SHP77 treated with DMSO at 0.1 percent for 48 hours (cell line): ENCODE measurements at places on chromosomes 3 and 15.

- no peak for DNase-seq
These were observed 24.5 kb upstream of the VPS39 start for GRCh38 chr15:42232606-42233005.

DNA sequence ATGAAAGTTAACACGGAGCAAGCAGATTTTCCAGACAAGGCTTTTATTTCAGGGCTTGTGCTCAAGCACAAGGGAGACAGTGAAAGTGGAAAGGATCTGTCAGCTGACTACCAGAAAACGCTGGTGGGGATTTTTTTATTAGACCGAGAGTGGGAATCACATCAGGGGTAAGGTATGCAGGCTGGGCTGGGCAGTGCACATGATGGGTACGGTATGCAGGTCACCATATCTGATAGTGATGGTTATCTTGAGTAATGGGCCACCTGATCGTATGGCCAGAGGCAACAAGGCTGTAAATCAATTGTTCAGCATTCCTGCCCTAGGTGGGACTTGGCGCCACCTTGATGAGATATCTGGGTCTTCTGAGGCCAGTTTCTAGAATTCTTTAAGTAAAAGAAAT, 36.9 kb upstream of the PIAS1 start:
- DNase-seq, result no peak

GRCh38 chr15:57122080-57122840, 203.8 kb downstream of the TCF12 start:
- DNase-seq, result no peak

- DNase-seq, result no peak
These were observed 100.8 kb upstream of the TPM1 start for GRCh38 chr15:62941699-62942098.

DNA sequence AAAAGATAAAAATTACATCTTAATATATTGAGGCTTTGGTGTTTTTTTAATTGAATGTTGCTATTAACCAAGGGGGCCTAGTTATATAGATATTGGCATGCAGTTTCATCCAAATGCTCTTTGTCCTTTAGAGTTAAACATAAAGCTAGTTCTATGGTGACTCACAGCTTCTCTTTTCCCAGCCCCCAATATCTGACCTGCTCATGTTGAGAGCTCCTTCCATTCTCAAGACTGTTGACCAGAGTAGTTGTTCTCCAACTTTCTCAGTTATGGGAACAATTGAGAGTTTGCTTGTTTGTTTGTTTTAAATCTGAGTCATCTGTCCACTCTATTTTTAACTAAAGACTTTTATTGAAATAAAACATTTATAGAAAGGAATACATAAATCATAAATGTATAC, 15.8 kb upstream of the RARB start:
- no peak for DNase-seq

GRCh38 chr3:50673931-50674330, 796 bp upstream of the DOCK3 start:
- no peak for DNase-seq

- no peak for DNase-seq
These were observed 342.1 kb upstream of the GRM7 start for GRCh38 chr3:6518709-6519345.

DNA sequence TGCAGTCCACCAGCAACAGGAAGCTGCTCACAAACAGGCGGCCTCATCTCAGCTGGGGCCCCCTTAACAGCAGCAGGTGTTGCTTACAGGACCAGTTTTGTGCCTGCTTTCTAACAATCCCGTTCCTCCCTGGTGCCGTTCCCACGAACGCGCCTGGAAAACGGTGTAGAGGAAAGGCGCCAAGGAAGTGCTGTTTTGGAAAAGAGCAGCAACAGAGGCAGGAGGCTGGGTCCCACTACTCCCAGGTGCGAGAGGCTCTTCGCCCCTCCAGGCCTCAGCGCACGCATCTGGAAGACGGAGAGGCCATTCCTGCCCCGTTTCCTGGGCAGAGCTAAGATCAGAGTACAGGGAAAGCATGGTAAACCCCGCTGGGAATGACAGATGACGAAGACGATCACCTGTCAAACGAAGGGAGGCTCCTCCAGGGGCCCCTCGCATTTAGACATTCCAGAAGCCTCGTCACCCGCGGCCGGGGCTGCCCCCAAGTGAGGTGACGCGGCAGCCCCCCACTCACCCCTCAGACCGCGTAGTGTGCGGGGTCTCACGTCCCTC, 603 bp downstream of the SCAPER start:
- DNase-seq, result no peak

- no peak for DNase-seq
These were observed 42.4 kb downstream of the TGFBR2 start for GRCh38 chr3:30648670-30649357.

DNA sequence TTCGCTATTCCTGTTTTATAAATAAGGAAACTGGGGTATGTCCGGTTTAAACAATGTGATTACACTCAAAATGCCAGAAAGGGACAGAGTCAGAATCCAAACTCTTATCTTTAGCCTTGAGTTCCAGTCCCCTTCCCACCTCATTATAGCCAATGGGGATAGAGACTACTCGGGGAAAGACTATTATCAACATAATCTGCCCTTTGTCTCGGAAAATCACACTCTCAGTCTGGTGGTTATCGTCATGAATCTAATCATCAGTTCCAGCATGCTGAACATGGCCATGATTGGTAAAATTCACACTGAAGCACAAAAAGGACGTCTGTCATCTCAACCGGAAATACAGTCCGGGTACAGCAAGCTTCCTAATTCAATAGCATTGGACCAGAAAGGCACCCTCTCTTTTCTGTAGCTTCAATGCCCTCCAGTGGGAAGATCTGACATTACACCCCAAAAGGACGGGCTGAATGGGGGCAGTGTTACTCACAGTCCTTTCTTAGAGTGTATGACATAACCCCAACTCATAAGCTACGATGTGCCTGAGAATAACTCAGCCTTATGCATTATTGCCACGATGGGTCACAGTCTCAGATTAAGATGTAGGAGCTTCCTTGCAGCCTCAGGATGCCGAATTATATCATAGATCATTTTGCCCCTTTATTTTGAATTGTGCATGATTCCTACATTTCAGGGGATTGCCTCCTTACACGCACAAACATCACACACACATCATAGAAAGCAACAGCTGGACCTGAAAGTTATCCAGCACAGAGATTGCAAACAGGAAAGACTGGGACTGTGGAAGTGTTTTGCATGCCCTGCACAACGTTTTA, 390.4 kb upstream of the LMCD1 start:
- peak; percentile 36 for DNase-seq

GRCh38 chr3:115623044-115623868, at the start of gene GAP43:
TSS of gene GAP43 (plus strand) at chr3:115623510. CDS start at chr3:115623690, 180 bp downstream.
- peak; percentile 71 for DNase-seq

GRCh38 chr3:72085036-72085435, 300.1 kb upstream of the PROK2 start:
- no peak for DNase-seq

DNA sequence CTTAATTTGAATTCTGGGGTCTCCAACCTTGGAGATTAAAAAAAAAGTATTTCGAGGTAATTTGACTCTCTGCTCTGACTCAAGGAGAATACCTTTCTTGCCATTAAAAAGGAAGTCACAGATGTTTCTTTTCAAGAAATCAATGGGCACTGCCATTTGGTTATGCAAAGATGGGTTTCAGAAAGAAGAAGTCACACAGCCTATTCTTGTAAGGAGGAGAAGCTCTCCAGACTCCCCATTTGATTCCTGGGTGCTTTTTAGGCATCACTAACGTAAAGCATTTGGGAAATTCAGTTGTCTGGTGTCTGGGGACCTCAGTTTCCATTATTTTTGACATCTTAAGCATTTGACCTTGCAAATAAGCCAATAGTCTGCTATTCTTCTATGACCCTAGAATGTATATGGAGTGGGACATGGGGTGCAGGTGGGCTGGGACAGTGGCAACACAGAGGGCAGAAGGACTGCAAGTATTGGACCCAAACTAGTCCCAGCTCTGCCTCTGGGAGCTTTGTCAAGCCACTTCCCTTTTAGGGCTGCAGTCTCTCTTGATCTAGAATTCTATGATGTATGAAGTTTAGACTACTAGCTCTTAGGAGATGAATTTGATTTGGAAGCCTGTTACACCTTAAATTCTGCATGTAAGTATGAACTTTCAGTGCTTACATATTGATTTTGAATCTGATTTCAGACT, 27.8 kb downstream of the IL5RA start:
- DNase-seq, result no peak

DNA sequence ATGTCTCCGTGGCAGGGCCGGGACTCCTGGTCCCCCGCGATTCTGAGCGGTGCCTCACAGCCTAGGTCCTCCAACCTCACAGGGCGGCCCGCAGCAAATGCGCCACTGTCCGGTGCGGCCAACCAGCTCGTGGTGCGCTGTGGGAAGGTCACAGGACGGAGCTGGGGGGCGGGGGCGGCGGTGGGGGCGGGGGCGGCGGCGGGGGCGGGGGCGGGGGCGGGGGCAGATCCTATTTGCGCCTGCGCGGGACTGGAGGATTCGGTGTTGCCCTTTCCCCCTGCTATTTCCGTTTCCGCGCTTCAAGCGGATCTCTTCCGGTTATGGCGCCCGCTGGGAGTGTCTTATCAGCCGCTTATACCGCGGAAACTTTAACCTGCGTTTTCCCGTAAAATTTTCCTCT, 106.7 kb upstream of the SNRPN start:
- DNase-seq, result no peak

DNA sequence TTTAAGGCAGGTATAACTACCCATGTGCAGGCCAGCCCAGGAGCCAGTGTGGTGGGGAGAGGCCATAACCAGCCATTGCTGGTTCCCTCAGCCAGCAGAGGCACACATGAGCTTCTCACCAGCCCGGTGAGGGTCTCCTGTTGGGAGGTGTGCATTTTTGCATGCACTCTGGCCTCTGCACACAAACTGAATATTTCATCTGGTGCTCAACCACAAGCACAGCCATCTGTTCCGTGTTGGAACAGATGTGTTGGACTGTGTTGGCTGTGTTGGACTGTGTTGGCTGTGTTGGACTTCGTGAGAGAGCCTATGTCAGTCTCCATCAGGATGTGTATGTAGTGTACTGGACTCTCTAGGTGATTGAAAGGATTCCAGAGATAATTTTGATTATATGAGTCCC, 67.2 kb downstream of the RPL39L start:
- no peak for DNase-seq

DNA sequence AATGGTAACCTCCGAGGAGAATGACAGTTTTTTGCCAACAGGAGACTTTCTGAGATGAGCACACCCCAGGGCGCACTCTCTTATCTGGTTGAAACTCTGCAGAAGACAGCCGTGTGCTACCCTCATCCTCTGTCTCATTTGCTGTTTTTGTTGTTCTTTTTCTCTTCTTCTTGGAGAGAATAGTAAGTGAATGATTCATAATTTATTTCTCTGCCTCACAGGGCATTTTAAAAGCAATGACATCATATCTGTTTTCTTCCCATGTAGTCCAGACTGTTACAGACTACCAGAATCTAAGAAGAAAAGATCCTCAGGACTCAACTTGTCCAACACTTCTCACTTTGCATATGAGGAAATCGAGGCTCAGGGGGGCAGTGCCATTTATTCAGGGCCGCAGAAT, 771.1 kb upstream of the GRM7 start:
- DNase-seq, result no peak

DNA sequence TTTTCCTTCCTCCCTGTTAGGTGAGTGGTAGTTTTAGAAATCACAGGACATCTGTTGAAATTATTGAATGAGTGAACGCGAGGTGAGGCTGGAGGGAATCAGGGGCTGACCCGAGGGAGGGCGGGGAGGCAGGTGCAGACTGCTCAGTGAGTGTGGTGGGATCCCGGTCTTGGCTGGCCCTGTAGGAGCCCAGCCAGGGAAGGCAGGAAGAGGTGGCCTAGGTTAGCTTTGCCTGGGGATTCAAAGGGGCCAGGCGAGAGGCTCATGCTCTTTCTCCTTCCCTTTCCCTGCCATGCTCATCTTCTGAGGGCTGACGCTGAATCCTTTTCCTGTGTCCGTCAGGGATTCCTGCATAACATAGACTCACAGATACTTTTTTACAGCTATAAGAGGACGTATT, 15.1 kb downstream of the CACNA1D start:
- DNase-seq, result no peak

- DNase-seq, result no peak
These were observed 46.4 kb upstream of the CFAP161 start for GRCh38 chr15:81087694-81088093.

DNA sequence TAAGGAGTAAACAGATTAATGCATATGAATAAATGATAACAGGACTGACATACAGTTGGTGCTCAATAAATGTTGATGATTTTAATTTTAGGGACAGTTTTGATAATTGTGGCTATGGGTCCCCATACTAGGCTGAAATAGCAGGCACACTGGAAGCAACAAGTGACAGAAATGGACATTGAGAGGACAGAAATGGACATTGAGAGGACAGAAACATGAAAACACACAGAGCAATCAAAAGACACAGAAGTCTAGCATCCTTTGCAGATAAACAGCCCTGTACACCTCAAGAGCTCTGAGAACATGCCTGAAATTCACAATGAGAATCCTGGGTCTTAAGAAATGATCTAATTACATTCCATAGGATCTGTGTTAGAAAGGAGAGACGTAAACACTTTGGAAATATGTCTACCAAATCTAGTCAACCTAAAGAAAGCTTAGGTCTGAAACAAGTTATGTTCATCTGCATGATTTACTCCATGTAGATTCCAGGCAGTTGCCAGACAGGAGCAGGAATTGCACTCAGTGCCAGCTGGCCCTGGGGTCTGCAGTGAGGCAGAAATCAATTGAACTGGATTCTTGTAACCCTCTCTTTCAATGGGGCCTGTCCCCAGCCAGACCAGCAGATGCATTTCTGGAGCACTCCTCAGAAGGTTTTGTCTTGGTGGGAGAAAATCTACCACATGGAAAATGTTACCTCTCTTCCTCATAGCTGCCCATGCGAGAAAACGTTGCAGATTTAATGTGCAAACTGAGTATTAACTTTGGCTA, 60.3 kb downstream of the SYNM start:
- no peak for DNase-seq

DNA sequence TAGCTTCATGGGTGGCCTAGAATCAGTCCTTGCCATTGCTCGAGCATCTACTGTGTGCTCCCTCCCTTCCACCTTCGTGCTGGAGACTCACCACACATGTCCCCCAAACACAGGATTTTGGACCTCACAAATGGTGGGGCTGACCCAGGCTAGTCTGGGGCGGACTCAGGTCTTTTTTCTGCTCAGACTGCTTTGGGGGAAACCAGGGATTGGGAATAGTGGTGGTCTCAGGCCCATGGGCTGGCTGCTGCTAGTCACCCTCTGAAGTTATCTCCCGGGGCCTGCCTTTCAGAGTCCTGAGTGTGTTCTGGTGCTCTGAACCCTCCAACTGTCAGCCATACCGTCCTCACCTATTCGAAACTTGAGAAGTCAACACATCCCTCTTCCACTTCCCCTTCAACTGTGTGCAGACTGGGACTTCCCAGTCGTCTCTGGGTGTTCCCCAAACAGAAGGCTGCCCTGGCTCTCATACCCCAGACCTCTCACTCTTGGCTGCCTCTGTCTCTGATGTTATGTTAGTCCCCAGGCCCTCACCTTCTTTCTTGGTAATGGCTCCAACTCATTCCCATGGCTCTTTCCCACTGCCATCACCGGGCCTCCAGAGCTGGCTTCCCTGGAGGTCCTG, 46.0 kb downstream of the PPCDC start:
- DNase-seq, result no peak

DNA sequence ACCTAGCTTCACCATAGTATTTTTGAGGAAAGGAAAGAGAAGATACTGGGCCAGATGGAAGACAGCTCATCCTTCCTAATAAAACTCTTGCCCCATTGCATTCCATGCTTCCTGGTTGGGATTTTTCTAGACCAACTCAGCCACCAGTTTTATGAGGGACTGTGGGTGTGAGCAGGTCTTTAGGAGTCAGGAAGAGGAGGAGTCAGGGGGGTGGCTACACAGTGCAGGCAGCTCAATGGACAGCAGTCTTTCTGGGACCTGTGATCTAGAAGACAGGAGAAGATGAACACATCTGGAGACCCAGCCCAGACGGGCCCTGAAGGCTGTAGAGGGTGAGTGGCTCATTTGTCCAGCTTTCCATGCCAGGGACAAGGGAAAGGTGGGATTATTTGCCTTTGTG, at the start of gene NOX5:
TSS of gene NOX5 (plus strand) at position 242 of the 400 bp plus-strand sequence. CDS start at position 283, 41 bp downstream.
- DNase-seq, result no peak
